Stimulated activated CD4-positive, alpha-beta T cell treated with anti-CD3 and anti-CD28 coated beads, Interleukin-1b, Interleukin-23, amount 100 ng/mL, for 1 hour (primary cell): ENCODE measurements at places on chromosomes 6 and 20.
A peak's percentile ranks its signal among the peaks of the same experiment; 100 is the strongest.

DNA sequence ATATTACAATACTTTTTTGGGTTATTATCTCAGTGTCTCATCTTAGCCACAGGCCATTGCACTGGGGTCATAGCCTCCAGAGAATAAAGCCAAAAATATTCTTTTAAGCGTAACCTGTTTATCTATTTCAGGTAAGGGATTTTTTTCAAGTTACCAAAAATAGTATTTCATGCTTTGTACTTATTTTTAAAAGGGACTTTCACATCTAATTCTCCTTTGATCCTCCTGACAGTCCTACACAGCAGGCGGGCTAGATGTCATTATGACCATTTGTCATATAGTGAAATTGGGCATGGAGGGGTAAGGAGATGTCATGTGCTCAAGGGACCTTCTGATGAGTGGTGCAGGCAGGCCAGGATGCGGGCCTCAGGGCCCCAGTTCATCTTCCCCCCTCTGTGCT lies 68.9 kb downstream of the TBC1D7 start:
- DNase-seq, result no peak

- DNase-seq, result no peak
These were observed 125.0 kb upstream of the LAMP5 start for GRCh38 chr20:9389346-9389745.

GRCh38 chr6:42332916-42333315 lies 115.3 kb upstream of the MRPS10 start:
- DNase-seq, result no peak

DNA sequence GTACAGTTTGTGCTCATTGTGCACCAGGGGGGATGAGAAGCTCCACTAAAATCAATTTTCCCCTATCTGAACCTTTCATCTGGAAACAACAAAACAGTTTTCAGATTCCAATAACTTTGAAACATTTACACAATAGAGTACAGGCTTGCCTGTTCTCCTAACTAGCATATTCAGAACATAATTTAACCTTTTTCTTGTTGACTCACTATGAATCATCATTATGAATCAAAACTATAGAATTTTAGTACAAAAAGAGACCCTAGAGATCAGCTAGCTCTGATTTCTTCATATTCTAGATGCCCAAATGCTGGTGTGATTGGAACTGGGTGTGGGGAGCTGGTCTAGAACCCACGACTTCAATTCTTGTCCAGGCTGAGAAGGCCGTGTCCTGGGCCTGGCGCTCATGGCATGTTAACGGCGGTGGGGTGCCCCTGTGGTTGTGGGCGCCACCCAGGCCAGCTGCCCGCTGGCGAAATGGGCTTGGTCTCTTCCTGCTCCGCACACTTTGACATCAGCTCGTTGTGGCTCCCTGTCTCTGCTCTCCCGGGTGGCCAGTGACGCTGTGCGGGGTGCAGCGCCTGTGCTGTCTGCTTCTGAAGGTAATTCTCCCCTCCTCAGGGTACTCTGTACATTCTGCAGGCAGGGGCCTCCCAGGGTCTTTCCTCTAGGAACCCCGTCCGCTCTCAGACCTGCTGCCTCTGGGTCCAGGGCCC lies 29.9 kb upstream of the AGPAT4 start:
- no peak for DNase-seq

DNA sequence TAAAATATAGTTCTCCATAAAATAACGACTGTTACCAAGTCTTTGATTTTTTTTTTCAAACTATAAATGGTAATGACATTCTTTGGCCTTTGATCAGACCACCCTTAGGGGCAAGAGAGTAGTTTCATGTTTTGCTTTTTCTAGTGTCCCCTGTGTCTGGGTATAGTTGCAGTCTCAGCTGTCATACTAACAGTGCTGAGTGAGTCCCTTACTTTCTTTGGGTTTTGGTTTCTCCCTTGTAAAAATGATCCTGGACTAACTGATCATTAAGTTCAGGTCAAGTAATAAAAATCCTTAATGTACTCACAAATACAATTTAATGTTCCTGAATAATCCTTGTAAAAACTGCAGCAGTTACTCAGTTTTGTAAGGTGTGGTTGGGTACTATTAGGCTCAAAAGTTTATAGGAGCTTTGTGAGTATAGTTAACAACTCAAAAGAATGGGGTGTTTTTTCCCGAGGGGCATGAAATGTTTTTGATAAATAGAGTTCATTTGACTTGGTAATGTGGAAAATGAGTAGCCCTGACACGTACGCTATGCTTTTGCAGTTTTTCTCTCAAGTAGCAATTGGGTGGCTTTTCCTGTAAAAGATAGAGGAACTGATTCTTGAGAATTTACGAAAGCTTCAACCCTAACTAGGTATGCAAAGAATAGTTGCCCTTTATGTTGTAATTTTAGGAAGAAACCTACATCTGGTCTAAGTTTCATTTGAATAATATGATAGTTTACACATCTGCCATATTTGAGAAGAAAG lies 6.2 kb downstream of the PTPN1 start:
- no peak for DNase-seq

DNA sequence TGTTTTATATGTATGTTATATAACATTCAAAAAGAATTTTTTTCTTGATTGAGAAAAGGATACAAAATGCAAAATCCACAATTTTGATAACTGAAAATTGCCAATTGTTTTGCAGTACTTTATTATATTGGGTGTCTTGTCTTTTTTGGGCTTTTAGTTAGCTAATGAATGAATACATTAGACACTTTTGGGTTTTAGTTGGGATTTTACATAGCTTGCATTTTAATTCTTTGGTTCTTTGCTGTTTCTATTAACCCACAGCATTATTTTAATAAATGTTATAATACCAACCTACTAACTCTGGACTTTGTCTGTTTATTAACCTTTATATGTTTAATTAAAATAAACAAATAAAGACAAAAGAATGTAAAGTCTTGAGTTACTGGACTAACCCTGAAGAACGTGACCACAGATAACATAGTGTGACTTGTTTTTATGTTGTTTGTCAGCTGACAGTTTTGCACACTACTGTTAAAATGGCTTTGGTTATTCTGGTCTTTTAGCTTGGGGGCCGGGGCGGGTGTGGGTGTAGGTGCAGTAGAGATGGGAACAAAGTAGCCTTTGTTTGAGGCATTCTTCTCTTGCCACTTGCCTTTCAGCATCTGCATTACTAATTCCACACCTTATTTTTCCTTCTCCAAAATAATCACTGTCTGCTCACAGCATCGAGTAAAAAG lies 159.1 kb downstream of the QKI start:
- no peak for DNase-seq

DNA sequence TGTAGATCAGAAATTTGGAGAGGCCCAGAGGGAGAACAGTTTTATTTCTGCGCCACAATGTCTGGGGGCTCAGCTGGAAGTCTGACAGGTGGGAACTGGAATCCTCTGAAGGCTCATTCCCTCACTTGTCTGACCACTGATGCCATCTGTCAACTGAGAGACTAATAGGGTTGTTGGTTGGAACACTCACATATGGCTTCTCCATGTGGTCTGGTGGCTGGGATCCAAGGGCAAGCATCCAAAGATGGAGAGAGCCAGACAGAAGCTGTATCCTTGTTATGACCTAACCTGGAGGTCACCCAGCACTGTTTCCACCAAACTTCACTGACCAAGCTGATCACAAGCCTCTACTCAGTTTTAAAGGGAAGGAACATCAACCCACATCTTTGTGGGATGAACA lies 117.9 kb upstream of the AKAP12 start:
- DNase-seq, result no peak

DNA sequence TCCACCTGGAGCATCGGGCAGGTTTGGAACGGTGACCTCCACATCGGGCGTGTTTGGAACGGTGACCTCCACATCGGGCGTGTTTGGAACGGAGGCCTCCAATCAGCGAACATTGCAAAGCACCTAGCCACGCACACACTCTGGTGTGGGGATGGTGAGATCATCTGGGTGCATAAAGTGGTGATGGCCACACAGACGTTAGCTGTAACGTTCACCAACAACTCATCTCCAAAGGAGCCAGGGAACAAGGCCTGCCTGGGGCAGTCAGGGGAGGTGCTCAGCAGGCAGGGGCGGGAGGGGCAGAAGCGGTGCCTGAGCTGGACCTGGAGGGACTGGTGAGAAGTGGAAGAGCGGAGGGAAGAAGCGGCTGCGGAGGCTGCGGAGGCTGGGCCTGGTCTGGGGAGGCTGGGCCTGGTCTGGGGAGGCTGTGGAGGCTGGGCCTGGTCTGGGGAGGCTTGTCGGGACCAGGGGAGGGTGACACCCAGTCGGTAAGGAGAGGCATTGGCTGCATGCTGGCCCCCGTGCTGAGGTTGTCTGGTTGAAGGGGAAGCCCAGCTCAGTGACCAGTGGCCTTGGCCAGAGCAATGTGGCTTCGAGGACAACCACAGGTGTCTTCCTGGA lies 89.9 kb downstream of the PSMB1 start:
- no peak for DNase-seq

DNA sequence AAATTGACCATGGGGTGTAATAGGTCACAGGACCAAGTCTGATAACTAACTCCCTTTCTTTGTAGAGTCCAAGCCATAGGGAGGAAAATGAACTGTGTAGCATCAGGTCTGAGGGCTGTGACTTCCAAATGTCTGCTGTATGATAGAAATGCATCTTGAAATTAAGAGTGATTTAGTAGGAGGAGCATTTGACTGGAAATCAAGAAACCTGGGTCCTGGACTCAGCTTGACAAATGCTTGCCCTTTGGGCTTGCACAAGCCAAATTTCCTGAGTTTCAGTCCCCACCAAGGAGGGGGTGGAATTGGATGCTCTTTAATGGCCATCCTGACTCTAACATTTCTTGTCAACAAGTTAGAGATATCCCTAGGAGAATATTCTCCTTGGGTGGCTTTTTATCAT lies 187.0 kb downstream of the PDE7B start:
- no peak for DNase-seq

- no peak for DNase-seq
These were observed 164.4 kb downstream of the TMEM242 start for GRCh38 chr6:157158897-157159296.

- no peak for DNase-seq
These were observed 164.5 kb downstream of the ERMARD start for GRCh38 chr6:169915769-169916550.

DNA sequence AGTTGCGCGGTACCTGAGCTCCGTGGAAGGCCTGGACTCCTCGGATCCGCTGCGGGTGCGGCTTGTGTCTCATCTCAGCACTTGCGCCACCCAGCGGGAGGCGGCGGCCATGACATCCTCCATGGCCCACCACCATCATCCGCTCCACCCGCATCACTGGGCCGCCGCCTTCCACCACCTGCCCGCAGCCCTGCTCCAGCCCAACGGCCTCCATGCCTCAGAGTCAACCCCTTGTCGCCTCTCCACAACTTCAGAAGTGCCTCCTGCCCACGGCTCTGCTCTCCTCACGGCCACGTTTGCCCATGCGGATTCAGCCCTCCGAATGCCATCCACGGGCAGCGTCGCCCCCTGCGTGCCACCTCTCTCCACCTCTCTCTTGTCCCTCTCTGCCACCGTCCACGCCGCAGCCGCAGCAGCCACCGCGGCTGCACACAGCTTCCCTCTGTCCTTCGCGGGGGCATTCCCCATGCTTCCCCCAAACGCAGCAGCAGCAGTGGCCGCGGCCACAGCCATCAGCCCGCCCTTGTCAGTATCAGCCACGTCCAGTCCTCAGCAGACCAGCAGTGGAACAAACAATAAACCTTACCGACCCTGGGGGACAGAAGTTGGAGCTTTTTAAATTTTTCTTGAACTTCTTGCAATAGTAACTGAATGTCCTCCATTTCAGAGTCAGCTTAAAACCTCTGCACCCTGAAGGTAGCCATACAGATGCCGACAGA lies 9.9 kb downstream of the HEY2 start:
- no peak for DNase-seq

GRCh38 chr6:16146028-16146427 lies 17.1 kb downstream of the MYLIP start:
- DNase-seq, result no peak

GRCh38 chr6:3801960-3802359 lies 47.2 kb upstream of the FAM50B start:
- DNase-seq, result no peak

GRCh38 chr20:50415021-50415515 lies 95.1 kb upstream of the PTPN1 start:
- DNase-seq, result no peak

DNA sequence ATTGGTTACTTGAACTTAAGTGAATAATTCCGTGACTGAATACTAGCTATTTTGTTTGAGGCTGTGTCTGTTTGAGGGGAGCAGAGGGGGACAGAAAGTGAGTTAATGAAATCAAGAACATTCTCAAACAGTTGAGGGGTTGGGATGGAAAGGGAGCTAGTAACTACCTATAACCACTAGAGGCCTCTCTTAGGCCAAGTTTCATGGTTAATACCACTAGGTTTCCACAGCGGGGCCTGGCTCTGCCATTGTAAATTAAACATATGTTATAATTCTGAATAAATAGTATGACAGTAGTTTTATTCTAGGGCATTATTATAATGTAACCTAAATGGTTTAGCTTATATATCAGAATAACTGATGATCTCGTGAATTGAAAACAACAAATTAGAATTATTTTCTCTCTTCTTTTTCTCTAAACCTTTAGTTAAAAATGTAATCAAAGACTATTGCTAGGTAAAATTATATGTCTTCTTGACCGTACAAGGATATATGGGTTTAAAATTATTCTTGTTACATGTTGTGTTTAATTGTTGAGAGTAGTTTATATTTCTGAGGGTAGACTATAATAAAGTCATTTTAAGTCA lies 108.1 kb downstream of the BCKDHB start:
- no peak for DNase-seq

DNA sequence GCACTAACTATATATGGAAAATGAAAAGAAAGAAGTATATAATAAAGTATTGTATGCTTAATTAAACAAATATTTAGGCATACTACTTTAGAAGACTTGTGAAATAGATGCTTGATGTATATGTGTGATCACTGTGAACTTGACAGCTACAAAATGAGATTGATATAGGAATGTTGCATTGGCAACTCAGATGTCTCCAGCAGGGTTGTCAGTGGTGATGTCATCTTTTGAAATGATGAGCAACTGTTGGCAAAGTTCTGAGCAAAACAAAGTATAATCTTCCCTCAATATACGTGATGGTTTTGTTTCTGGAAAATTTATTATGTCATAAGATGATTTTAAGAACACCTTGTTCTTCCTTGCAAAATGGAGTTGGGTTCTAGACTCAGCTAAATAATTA lies 133.8 kb downstream of the ARID1B start:
- no peak for DNase-seq

GRCh38 chr6:31575335-31575901 lies at the start of gene TNF:
TSS of gene TNF (plus strand) at chr6:31575565. CDS start at chr6:31575742, 177 bp downstream.
- DNase-seq, result peak; percentile 85

GRCh38 chr6:129704708-129705107 lies 5.3 kb downstream of the ARHGAP18 start:
- DNase-seq, result no peak

DNA sequence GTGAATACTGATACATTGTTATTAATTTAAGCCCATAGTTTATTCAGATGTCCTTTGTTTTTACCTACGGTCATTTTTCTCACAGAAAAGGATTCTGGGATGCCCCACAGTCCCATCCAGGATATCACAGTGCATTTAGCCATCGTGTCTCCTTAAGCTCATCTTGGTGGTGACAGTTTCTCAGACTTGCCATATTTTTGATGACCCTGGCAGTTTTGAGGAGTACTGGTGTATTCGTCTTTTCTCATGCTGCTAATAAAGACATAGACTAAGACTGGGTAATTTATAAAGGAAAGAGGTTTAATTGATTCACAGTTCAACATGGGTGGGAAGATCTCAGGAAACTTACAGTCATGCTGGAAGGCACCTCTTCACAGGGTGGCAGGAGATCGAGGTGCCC lies 295.9 kb upstream of the CDH4 start:
- DNase-seq, result no peak
